Omental fat pad (tissue), 4 donors: ENCODE measurements at places on chromosomes 13 and 19.

DNA sequence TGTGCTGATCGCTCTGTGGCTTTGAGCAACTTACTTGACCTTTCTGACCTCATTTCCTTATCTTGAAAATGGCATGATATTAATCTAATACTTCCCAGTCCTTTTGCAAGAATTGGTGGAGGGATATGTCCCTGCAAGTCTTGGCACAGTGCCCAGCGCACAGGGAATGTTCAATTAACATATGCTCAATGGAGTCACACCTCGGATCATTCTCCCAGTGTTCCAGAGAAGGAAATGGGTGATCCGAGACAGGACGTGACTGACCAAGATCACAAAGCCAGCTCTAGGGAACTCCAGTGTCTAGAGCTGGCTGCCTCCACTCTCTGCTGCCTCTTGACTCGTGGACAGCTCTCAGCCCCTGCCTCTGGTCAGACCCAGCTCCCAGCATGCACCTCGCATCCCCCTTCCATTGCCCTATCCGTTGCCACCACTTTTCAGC, 3.6 kb downstream of the CDC42EP5 start:
- DNase-seq: no peak

GRCh38 chr13:32791545-32792172, 205.4 kb downstream of the PDS5B start:
- DNase-seq: no peak

DNA sequence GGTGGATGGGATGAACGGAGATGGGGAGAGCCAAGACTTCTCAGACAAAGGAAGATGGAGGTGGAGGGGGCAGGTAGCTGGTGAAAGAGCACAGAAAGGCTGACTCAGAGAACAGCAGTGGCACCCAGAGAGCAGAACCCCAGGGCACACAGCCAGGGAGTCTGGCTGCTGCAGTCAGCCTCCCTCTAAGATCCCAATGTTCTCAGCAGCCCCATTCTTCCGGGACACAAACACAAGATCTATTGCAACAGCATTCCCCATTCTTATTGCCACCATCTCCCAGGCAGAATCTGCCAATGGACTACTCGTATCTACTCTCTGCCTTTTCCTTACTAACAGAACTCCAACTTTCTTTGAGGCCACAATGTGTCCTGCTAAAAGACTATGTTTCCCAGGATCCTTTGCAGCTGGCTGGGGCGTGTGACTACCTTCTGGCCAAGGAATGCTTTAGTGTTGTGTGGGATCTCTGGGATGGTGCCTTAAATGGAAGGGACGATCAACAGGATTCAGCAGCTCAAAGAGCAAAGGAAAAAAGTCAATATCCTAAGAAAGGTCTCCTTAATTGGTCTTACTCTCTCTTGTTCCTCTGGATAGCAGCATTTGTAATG, 7.5 kb downstream of the THAP8 start:
- DNase-seq: no peak

- DNase-seq: no peak
Measured at GRCh38 chr19:39352381-39353255, 10.4 kb downstream of the SAMD4B start.

- DNase-seq: no peak
Measured at GRCh38 chr13:95630593-95630992, 13.9 kb downstream of the DZIP1 start.

GRCh38 chr13:20528452-20528851, 2.8 kb upstream of the CRYL1 start:
- DNase-seq: no peak

DNA sequence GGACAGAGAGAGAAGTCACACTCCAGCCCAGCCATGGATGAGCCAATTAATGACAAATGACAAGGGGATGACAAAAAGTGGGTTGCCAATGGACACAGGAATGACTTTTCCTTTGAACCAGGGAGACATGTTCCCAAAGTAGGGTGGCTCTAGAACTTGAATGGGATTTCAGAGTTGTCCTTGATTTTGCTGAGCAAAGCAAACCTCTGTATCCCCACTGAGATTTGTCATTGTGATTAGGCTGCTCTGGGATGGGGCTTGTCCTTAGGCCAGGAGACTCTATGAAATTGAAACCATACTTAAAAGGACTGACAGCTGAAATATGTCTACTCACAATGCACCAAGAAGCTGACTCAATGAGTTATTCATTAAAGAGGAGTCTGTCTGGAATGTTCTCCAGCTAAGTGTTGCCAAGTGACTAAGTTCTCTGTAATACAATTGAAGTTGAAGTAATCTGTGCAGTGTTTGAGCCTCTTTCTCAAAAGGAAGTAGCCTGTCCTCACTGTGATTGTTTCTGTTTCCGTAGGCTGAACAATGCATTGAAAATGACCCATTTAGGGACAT, 69.0 kb upstream of the PCDH9 start:
- no peak for DNase-seq

GRCh38 chr19:10984166-10984735, 23.4 kb downstream of the SMARCA4 start:
- DNase-seq: no peak

GRCh38 chr19:34596989-34597388, 80.0 kb downstream of the SCGB2B2 start:
- DNase-seq: no peak

GRCh38 chr13:46831588-46832194, 34.7 kb upstream of the ESD start:
- DNase-seq: peak; percentile 31

GRCh38 chr19:33280351-33280921, 21.9 kb downstream of the CEBPA start:
- DNase-seq: no peak

DNA sequence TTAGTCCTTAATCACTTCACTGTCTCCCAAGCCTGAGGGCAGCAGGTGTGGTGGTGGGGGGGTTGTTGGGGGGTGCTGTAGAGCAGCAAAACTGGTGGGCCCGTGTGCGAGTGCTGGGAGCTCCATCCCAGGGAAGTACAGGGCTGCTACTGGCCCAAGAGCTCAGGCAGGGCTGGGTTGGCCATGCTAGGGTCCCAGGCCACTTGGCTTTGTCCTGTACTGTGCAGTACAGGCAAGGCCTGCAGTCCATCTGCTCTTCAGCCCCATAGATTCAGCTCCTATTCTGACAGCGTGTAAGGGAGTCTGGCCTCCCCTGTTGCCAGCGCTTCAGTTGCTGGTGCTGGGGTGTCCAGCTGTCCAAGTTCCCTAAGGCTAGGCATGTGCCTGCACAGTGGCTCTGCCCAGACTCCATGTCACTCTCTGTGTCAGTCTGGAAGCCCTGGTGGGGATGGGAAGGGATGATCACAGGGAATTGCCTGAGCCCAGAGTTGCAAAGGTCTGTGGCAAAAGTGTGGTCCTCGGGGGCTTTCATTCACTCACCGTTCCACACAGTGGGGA, 1261.7 kb downstream of the EFNB2 start:
- no peak for DNase-seq

DNA sequence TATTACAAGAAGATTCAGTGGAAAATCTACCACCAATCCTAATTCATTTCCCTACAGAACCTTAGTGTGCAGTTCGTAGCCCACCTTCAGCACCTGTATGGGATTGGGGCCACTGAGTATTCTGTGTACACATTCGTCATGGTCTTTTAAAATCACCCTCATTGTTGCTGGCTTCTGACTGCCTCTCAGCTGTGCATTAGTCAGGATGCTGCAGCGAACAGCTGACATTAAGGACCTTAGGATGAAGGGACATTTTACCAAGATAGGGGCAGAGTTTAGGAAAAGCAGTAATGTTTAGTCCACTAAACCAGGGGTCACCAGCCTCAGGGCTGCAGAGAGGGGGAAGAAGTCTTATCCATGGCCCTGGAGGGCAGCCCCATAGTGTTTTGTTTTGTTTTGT, 176.5 kb downstream of the COL4A1 start:
- DNase-seq: no peak

DNA sequence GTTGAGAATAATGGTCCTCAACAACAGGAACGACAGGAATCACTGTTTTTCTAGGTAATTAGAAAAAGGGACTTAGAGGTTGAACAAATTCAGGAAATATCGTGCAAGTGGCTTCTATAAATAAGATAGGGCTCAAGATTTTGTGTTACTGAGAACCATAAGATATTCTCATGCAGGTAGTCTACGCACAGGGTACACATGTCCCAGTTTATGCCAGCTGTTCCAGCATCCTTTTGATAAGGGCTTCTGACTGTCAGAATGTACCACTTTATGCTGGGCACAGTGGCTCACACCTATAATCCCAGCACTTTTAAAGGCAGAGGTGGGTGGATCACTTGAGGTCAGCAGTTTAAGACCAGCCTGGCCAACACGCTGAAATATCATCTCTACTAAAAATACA, 32.1 kb downstream of the RBM26 start:
- DNase-seq: no peak

- DNase-seq: no peak
Measured at GRCh38 chr19:17125062-17125727, 49.6 kb downstream of the MYO9B start.

DNA sequence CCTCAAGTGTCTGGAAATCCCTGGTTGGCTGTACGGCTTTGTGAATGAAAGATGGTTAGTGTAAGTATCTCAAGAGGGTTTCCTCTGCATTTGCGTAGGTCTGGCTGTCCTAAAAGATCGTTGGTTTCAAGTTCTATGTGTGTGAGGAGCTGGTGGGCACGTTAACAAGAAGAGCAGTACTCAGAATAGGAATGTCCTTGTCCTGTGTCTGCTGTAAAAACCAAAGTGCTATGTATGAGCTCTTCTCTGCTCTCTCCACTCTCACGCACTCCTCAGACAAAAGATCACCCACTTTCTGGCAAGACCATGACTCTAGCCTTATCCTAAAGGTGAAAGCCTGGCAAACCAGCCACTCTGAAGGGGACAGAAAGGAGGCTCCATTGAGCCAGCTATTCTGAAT, 39.1 kb downstream of the USP12 start:
- no peak for DNase-seq

GRCh38 chr13:23736541-23736940, 152.7 kb downstream of the MIPEP start:
- DNase-seq: no peak

DNA sequence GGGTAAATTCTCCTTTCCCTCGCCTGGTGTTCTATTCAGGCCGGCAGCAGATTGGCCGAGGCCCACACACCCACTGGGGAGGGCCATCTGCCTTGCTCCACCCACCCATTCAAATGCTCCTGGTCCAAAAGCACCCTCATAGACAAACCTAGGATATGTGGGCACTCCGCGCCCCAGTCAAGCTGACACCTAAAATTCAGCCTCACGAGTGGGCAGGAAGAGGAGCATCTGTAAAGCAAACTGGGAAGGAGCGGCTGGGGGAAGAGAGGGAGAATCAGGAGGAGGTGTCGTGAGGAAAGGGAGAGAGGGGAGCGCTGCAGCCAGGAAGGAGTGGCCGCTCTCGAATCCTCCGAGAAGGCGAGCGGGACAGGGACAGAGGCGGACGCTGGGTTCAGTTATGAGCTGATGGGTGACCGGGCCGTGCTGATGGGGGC, 136.9 kb downstream of the USP12 start:
- DNase-seq: no peak

DNA sequence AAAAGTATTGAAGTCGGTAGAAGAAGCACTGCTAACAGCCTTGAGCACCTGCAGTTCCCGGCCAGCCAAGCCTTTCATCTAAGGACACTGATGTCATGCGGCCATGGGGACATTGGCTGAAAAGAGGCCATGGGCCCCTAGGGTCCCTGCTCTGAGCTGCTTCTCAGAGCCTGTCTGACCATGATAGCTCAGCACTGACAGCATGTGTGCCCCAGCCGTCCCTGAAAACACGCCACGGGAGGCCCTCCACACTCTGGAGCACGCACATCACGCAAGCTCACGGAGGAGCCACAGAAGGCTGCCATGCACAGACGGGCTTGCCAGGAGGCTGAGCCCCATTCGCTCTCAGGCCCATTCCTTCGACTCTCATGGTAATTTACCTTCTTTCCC, 51.8 kb downstream of the MLLT1 start:
- DNase-seq: no peak

DNA sequence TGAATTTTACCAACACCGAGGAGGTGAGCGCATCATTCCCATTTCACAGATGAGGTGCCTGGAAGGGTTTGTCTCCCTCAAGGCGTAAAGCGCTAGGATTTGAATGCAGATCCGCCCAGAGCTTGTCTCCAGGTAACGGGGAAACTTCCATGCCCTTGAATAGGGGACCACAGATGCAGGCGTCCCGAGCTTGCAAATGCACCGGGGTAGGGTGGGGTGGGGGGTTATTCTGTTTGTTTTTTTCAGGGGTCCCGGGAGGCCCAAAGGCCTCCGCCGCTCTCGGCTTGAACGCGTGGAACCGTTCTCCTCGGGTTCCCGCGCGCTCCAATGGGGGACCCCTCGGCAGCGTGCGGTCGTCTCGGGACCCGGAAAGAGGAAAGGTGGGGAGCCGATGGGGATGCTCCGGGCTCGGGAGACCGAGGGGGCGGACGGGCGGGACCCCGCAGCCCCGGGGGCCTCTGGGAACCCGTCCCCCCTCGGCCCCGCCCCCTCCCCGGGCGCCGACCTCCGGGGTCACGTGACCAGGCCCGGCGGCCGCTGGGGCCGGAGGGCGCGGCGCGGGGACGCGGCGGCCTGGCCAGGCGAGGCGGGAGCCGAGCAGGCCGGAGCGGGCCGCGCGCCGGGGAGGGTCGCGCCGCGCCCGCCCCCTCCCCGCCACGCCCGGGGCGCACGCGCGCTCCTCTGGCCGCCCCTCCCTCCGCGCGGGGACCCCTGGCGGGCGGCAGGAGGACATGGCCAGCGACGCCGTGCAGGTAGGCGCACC, at the start of gene PKN1:
PKN1 (plus strand) TSS at position 516 of the 763 bp plus-strand sequence; CDS start at position 732, 216 bp downstream.
- no peak for DNase-seq

DNA sequence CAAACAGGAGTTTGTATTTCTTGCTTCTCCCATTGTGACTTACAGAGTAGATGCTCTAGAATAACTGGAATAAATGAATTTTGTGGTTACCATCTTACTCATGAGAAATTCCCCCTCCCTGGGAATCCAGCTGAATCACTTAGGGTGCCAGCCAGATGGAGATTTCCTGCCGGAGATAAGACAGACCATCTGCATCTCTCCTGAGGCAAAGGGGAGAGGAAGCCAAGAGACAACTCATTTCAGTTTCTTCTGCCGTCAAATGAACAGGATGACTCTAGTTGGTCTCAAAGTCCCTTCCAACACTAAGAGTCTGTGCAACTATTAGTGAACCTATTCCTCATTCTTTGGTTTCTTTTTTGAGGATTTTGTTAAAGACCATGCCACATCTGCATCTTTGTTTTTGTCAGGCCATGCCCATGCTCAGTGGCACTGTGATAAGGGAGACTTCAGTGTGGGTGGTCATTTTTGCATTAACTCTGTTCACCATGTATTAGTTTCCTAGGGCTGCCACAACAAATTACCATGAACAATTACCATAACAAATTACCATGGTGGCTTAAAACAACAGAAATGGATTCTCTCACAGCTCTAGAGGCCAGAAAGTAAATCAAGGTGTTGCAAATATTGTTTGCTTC, 112.8 kb downstream of the NDFIP2 start:
- no peak for DNase-seq

DNA sequence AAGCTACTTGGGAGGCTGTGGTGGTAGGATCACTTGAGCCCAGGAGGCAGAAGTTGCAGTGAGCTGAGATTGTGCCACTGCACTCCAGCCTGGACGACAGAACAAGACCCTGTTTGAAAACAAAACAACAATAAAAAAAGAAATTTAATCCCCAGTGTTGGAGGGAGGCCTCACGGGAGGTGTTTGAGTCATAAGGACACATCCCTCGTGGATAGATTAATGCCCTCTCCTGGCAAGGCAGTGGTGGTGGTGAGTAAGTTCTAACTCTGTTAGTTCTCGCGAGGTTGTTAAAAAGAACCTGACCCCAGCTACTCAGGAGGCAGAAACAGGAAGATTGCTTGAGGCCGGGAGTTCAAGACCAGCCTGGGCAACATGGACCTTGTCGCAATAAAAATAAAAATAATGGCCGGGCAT, 27.6 kb upstream of the SIN3B start:
- no peak for DNase-seq
